ENCODE measurements at places on chromosomes 5 and 9.

- DNase-seq, result no peak
Observed at GRCh38 chr9:6619909-6620308, 25.6 kb downstream of the GLDC start.

DNA sequence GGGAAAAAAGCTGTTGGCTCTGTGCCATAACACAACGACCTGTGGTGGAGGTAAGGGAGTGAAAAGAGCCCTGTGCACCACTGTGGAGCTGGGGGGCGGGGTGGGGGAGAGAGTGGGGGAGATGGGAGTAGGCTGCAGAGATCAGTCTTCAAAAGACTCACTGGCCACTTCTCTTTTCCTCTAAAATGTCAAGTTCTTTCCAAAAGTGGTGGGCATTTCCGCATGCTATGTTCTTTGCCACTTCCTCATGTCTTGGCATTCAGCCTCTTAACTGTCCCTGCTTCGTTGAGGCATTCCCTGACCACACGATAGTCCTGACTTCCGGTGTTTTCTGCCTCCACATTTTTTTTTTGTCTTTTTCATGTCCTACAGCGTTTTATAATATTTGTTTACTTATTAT is 2.4 kb upstream of the PPP2R2B start:
- DNase-seq, result no peak

- no peak for DNase-seq
Observed at GRCh38 chr5:158313027-158313732, 454.2 kb upstream of the CLINT1 start.

DNA sequence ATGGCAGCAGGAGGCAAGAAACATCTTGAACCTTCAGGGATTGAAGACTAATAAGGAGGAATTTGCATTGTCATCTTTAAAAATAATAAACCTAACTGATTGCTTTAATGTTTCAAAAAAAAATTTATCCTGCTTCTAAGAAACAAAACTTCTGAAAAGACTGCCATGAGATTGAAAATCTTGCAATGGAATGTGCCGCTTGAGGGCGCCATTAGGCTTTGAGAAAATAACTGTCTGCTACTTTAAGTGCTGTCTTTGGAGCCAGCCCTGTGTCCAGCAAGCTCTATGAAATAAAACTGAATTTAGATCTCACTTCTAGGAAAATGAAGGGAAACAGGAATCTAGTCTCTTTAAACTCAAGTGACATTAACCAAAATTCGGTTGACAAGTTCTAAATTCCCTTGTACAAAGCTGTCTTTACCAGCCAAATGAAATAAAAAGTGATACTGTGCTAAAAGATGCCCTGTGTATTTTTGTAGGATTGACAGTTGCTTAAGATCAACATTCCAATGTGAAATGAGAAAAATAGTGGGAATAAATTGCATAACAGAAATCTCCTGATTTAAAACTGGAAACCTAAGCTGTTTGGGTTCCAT is 79.4 kb downstream of the ESM1 start:
- DNase-seq, result no peak

- no peak for DNase-seq
Observed at GRCh38 chr5:91690921-91691320, 307.8 kb upstream of the ARRDC3 start.

GRCh38 chr5:42828671-42829070 is 17.0 kb upstream of the SELENOP start:
- no peak for DNase-seq

- no peak for DNase-seq
Observed at GRCh38 chr5:143126174-143127019, 277.1 kb downstream of the NR3C1 start.

DNA sequence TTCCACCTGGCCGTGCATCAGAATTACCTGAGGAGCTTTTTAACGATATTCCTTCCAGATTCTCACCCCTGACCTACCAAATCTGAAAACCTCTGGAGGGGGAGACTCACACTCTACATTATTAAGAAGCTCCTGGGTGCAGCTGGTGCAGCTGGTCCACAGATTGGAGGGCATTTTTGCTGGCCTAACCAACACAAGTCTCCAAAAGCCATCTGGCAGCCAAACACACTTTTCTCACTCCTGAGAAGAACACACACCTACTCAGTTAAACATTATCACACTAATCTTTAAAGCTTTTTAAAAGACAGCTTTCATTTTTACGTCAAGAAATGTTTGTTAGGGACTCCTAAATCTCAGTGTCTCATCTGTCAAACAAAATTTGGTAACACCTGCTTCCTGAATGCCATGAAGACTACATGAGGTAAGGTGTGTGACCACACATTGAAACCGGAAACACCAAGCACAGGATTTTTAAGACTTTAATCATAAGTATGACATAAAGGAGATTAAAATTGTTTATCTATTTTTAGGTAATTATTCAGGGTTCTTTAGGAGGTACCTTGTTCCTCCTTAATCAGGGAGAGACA is 14.2 kb upstream of the PTPN3 start:
- DNase-seq, result no peak

- DNase-seq, result no peak
Observed at GRCh38 chr9:13020146-13021040, 245.6 kb downstream of the LURAP1L start.

GRCh38 chr5:124876983-124877382 is 130.5 kb upstream of the ZNF608 start:
- no peak for DNase-seq

DNA sequence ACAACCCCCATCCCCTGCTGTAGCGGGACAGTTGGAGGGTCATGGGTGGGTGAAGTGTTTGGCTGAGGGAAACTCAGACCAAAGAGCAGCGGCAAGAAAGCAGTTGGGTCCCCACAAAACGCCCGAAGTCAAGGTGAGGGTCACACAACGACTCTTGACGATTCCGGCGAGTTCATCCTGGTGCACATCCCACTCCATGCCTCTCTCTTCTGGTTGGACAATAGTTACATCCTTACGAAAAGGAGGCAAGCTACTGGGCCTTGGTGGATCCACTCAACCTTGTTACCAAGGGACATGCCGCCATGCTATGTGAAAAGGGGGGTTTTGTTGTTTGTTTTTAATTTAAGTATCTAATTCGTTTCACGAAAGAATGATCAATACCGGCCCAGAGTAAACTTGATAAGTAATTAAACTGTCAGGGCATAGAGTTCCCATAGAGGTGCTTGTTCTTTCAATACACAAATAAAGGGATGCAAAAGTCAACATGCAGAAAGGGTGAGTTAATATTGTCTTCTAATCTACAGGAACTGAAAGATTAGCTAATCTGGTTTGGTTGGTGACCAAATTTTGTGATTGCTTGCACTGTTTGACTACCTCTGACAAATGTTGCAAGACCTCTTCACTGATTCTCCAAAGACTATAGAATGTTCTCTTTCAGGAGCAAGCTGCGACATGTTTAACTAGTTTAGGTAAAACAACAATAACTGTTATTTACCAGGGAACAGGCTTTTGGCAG is 732 bp upstream of the SMIM15 start:
- no peak for DNase-seq

DNA sequence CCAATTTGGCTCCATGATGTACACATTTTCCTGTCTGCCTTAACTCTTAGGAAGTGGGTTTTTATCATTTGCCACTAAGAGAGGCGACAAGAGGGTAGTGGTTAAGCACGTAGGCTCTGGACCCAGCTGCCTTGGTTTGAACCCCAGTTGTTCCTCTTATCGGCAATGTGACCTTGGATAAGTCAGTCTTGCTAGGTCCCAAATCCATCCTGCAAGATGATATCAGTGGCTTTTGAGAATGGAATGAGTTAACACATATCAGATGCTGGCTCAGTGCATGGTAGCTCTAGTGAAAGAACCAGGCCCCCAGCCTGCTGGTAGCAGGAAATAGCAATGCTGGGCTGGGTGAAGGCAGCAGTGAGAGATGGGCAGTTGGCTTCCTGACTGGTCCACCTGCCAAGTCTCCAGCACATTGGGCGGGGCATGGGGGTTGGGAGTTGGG is 72.5 kb downstream of the STK10 start:
- no peak for DNase-seq
